ENCODE measurements at places on chromosomes 16 and 17.

DNA sequence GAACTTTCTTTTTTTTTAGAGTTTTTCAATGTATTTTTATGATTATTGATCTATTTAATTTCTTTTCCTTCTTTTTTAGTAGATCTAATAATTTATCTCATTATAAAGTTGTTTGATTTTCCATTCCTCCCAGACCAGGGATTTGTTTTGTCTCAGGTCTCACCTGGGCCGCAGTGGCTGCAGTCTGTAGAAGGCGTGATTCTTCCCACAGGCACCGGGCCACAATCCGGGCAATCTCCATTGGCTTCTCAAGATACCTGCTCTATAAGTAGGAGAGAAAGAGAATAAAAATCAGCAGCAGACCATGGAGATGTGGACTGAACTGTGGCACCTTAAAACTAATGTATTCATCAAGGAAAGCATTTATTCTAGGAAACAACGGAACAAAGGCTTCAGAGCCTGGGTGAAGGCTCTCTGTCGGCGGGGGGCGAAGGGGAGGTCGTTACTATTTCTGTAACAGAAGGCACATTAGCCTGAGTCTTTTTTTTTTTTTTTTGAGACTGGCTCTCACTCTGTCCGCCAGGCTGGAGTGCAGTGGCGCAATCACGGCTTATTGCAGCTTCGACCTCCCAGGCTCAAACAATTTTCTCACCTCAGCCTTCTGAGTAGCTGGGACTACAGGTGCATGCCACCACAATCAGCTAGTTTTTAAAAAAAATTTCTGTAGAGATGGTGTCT, 42.7 kb downstream of the STAT3 start:
- DNase-seq, result no peak

DNA sequence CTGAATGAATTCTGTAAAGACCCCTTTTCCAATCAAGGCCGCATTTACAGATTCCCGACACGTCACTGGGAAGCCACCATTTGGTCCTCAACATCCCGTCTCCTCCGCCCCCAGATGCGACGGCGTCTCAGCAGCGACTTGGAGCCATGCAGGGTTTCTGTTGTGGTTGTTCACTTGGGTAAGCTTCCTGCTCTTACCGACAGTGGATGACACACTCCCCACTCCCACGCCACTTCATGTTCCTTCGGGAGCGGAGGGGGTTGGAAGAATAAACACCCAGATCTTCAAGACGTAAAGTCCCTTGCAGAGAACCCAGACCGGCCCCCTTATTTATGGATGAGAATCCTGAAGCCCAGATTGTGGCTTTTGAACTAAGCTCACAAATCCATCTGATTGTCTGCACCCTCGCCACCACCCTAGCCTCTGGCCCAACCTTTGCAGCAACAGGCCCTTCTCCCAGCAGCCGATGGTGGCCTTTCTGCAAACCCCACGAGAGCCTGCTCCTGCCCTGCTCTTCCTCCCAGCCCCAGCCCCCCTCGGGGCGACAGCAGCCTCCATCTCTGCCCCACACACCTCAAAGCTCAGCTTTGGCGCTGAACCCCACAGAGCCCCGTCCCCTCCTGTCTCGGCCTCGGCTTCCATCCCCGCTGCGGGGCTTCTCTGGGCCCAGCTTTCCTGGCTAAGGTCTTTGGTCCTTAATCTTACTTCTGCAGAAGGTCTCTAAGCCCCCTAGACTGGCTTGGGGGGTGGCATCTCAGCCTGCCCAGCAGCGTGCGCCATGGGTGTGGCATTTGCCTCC, 19.0 kb upstream of the OSGIN1 start:
- DNase-seq, result no peak

GRCh38 chr16:86355951-86356350, 154.4 kb upstream of the FOXF1 start:
- no peak for DNase-seq

GRCh38 chr17:50210240-50211225, 9.1 kb upstream of the COL1A1 start:
- DNase-seq, result no peak
